ENCODE measurements at places on chromosomes 5 and 9.

DNA sequence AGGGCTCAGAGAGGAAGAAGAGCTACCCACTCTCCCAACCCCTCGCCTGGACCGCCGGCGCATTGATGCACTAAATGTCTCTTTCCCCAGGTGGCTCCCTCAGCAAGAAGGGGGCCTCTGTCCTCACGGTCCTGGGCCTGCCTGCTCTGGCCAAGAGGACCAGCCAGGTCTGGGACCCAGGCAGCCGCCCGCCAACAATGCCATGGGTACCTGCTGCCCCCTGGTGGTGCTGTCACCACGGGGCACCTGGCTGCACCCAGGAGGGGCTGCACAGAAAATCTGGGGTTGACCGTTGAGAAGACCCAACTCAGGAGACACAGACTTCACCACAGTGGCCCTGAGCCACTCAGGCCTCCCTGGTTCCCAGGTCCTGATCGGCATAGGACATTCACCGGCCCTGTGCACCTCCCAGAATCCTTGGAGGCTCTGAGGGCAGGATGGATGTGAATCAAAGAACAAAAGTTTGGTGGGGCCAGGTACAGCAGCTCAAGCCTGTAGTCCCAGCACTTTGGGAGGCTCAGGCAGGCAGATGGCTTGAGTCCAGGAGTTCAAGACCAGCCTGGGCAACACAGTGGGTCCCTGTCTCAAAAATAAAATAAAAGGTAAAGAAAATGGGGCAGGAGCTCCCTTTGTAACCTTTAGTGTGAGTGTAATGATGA lies 2.4 kb upstream of the VAV2 start:
- DNase-seq = peak; percentile 78

DNA sequence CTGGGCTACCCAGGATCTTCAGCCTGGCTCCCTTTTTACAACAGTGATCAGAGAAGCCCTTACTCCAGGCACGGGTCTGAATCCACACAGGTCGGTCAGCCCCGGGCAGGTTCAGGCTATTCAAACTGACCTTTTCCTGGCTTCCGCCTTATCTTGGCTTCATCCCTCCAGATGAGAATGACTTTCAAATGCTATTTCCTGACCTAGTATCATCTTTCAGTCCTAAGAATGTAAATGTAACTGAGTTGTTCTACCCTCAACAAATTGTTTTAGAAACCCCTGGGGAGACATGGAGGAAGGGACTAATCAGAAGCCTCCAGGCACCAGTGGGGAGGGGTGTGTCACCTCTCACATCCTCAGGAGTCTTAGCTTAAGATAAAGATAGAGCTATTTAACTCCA lies 213.2 kb downstream of the EPB41L4A start:
- no peak for DNase-seq

GRCh38 chr9:89522261-89522958 lies 24.5 kb upstream of the SEMA4D start:
- DNase-seq = peak; percentile 92

DNA sequence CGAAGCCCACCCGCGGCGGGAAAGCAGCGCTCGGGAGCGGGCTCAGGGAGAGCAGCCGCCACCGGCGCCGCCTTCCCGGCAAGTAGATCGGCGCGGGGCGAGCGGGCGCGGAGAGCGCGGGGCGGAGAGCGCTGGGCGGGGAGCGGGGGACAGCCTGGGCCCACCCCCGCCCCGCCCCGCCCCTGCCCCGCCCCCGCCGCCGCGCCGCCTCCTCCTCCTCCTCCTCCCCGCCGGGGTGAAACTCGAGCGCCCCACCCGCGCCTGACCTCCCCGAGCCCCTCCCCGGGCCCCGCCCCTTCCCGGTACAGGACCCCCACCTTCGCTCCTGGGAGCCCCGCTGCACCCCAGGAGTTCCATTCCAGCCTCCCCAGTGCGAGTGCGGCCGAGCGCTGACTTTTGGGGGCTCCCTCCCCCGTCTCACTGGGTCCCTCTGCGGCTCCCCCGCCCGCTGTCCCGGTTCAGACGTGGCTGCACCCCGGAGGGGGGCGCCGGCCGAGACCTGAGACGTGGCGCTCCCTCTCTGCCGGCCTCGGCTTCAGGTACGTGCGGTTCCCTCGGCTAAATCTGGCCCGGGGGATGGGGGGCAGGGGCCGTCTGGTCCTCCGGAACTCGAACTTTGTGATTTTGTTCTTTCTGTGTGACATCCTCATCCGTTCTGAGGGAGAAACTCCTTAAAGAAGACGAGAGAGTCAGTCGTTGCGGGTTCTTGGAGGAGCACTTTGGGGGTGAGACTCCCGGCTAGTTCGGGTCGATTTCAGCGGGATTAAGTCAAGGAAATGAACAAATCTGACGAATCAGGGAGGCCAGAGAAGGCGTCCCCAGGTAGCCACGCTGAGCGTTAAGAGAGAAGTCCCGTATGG lies at the start of gene SEMA5A:
Gene SEMA5A, minus strand, starts transcription at position 84 of the 860 bp plus-strand sequence. CDS start 166,129 bp downstream, outside the sequence.
- DNase-seq = peak; percentile 5

DNA sequence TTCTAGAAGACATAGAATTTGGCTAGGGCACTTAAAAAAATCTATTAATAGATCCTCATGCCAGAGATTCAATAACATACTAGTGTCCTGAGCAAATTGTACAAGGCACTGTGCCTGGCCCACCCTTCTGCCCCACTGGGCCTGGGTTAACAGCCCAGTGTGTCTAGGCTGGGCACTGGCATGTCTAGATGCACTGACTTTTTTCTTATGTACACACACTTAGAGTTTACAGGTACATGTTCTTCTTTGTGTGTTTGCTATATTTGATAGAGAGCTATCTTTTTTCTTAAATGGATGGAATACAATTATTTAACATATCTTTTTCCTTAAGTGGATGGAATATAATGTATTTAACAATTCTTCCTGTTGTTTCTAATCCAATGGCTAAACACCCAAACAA lies 241.5 kb downstream of the AUH start:
- no peak for DNase-seq

- no peak for DNase-seq
Observed at GRCh38 chr5:169542811-169543210, 40.8 kb upstream of the SPDL1 start.

GRCh38 chr9:80507611-80508010 lies 935.8 kb downstream of the TLE4 start:
- no peak for DNase-seq

- peak; percentile 2 for DNase-seq
Observed at GRCh38 chr5:16916262-16916878, 19.7 kb downstream of the MYO10 start.

DNA sequence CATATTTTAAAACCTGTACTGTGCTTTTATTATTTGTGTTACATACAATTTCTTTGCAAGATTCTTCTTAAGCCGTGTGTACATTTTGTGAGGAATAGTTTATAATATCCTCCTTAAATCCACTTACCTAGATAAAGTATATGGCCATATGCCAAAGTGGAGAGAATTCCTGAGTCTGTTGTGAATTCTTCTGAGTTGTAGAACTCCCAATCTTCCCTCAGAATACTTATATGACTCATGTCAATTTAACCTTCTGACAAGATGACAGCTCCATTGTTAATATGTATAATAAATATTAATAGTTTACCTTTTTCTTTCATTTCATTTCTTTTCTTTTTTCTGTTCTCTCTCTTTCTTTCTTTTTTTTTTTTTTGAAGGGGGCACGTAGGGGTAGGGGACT lies 6.0 kb upstream of the RICTOR start:
- DNase-seq = no peak

GRCh38 chr5:66982056-66982387 lies 214.6 kb downstream of the CD180 start:
- DNase-seq = no peak

DNA sequence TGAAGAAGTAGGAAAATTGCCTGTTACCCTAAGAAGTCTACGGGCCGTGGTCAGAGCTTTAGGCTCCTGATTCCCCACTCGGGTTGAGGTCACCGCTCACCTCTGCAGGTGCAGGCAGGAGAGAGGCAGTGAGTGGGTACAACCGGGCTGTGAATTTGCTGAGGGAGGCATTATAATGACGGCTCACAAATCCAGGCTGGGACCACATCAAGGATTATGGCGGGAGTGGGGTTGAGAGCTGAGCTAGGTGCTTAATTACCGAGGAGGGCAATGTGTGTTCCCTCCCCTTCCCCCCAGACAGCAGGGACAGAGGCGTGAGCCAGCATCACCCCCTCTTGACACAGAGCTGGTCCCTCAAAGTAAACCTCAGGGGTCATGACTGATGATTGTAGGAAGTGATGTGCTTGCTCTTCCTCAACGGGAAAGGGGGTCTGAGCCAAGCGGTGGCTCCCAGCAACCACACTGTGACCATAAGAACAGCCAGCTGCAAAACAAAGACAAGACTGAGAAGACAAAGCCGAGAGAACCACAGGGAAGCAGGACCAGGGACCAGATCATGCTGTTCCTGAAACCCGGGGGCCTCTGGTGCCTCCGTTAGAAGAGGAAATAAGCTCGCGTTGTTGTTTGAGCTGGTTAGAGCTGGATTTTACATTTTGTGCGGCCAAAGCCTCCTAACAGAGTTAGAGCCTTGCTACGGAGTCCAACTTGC lies 77.7 kb downstream of the OLFM1 start:
- DNase-seq = no peak

- no peak for DNase-seq
Observed at GRCh38 chr5:62100201-62100600, 205.8 kb upstream of the KIF2A start.

DNA sequence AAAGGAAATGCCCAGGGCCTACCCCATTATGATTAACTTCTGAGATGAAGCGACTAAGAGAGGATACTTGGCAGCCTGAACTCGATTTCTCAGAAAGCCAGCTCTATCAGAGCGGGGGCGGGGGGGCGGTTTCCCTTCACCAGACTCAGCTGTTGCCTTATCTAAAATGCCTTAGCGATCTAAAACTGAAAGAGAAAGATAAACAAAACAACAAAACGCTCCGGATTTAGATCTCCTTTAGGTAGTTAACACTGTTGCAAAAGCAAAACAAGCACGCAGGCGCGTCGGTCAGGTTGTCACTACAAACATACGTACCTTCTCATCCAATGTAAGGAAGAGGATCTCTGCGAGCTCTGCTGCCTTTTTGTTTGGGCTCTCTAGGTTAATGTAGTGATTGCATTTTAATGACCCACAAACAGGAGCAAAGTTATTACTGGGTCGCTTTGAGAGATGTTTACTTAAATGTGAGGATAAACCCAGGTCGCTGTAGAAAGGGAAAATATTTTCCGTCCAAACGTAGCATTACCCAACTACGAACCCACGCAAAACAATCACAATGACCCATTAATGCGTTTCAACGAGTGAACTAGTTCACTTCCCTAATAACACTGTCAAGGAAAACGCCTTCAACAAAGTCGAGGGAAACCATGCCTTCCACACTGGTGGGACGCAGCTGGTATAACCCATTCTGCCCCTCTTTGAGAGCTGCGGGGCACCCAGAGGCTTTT lies 982 bp downstream of the EPB41L4A start:
- peak; percentile 49 for DNase-seq

DNA sequence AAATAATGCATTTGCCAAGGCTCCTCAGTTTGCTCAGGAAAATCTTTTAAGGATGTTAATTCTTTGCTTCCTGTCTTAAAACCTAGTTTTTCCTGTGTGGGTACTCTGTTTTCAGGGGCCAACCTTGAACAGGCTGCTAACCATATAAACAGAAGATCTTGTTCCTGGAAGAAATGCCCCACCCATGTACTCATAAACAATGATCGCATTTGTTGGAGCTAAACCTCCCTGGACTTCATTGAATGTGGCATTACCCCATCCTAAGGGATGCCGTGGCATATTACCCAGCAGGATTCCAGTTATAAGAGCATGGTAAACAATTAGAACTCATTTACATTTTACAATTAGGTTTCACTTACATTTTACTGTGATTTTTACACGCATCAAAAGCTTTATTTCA lies 436.0 kb downstream of the ZNF608 start:
- DNase-seq = no peak

DNA sequence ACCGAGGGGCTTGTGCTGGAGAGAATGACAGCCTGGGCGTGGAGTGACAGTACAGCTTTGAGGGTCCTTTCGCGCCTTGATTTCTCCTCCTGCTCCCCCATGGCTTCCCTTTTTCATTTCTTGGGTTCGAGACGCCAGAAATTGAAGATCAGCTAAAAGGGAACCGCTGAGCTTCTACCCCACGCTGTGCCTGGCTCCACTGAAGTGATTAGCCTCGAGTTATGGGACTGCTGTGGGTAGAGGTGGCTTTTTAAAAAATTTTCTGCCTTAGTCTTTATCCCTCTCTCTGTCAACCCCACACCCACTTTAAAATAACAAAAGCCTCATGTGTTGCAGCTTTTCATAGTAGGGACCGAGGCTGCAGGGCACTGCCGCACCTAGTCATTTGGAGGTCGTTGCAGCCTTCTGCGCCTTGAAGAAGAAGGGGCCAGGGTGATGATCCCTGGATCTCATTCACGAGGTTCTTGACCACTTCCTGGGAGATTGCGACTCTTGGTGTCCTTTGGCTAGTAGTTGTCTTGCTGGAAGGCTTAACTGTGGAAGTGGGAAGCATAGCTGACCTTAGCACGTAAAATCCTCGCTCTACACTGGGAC lies 603 bp downstream of the PPIP5K2 start:
- peak; percentile 7 for DNase-seq

GRCh38 chr5:124043456-124043855 lies 531.5 kb downstream of the CSNK1G3 start:
- DNase-seq = no peak

- DNase-seq = no peak
Observed at GRCh38 chr5:19179571-19179970, 808.4 kb downstream of the CDH18 start.

GRCh38 chr5:156375895-156376495 lies 49.0 kb downstream of the SGCD start:
- no peak for DNase-seq

DNA sequence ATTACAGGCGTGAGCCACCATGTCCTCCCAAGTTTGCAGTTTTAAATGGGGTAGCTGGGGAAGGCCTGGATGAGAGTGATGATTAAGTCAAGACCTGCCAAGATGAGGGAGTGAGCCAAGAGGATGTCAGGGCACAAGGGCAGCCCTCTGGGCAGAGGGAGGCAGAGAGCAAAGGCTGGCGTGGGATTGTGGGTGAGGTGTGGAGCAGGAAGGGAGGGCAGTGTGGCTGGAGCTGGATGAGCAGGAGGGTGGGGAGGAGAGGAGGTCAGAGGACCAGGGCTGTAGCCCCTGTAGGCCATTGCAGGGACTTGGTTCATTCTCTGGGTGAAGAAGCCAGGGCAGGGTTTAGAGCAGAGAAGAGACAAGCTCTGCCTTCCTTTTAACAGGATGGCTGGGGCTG lies 53.7 kb upstream of the CTNNA1 start:
- DNase-seq = no peak

DNA sequence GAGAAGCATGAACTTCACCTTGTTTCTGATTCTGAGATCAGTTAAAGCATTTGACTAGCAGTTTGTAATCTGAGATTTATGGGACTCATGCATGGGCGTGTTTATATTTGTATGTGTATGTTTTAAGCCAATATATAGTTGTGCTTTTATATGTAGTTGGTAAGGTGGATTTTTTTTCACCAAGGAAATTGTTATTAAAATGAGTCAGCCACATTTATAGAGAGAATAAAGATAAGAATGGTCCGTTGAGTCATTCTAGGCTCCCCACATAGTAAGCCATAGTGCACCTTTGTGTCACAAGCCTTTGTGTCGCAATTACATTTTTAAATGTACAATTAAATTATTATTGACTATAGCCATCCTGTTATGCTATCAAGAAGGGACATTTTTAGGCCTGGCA lies 89.0 kb downstream of the NLN start:
- no peak for DNase-seq

Measured in activated CD4-positive, alpha-beta T cell treated with anti-CD3 and anti-CD28 coated beads, Interleukin-2, amount 50 U/mL, for 16 hours (primary cell).